Liver (tissue), 10 donors: ENCODE measurements at places on chromosomes 4 and X. TPM values are rescaled to one million over a fixed set of nuclear protein-coding genes. Genes with fewer than 3 reads are reported as not detected.

The TMSB15C gene
- total RNA-seq: 0.17 TPM

The MTNR1A gene
- not detected for total RNA-seq

The S100G gene
- total RNA-seq: not detected

The SRPX gene
- total RNA-seq: 4.9 TPM

The MAGEA9B gene
- total RNA-seq: not detected

The OPRPN gene
- not detected for total RNA-seq

The ABCG2 gene
- total RNA-seq: 23.6 TPM

The SRP72 gene
- total RNA-seq: 69.7 TPM

The ARX gene
- total RNA-seq: not detected

The H2BW2 gene
- total RNA-seq: not detected

The ARHGAP36 gene
- total RNA-seq: not detected

The TLR2 gene
- total RNA-seq: 6.8 TPM
